ENCODE measurements at places on chromosomes 3 and 15.

GRCh38 chr15:85726454-85726853 is 68.3 kb downstream of the KLHL25 start:
- DNase-seq: no peak

- DNase-seq: no peak
Measured at GRCh38 chr3:140704733-140705132, 26.9 kb downstream of the TRIM42 start.

- peak; percentile 94 for DNase-seq
Measured at GRCh38 chr3:50327943-50328691, at the start of gene TUSC2. TSS of gene TUSC2 (minus strand) at chr3:50328223. CDS start at chr3:50328099, 124 bp downstream.

DNA sequence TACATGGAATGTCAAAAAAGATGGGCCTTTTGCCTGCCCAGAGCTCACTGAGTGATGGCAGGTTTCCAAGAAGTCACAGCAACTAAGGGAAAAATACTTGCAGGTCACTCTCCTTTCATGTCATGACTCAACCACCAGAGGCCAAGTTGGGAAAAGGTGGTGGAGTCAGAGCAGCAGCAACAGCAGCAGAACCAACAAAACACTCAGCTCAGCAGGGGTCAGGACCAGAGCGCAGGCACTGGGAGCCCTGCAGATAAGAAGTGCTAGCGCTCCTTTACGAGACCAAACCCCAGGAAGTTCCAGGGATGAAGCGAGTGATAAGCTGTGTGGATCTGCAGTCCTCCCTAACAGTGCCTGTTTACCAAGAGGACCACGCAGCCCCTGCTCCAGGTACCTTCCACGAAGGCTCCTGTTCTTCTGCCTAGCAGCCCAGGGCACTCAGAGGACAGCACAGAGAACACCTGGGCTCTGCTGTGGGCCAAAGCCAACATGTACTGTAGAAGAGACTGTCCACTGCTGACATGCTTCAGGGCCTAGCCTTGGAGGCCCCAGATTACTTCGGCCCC is 26.0 kb downstream of the POC1A start:
- DNase-seq: peak; percentile 17

- no peak for DNase-seq
Measured at GRCh38 chr3:124268355-124268754, 276.4 kb upstream of the ROPN1 start.

DNA sequence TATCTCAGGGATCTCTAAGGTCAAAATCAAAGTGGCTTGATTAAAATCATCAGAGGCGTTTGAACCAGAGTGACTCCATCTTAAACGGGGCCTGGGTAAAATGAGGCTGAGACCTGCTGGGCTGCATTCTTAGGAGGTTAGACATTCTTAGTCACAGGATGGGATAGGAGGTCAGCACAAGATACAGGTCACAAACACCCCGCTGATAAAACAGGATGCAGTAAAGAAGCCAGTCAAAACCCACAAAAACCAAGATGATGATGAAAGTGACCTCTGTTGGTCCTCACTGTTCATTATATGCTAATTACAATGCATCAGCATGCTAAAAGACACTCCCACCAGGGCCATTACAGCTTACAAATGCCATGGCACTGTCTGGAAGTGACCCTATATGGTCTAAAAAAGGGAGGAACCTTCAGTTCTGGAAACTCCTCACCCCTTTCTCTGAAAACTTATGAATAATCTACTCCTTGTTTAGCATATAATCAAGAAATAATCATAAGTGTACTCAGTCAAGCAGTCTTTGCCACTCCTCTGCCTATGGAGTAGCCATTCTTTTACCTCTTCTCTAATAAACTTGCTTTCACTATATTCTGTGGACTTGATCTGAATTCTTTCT is 143.3 kb upstream of the SLCO3A1 start:
- no peak for DNase-seq

- DNase-seq: no peak
Measured at GRCh38 chr3:53830944-53831343, 15.3 kb downstream of the CHDH start.

- peak; percentile 92 for DNase-seq
Measured at GRCh38 chr15:64895285-64896065, 16.2 kb upstream of the ANKDD1A start.

All from Kasumi-1 (cell line).